ENCODE measurements at places on chromosomes 12 and 14.

GRCh38 chr12:42871816-42872215, 282.3 kb upstream of the PRICKLE1 start:
- DNase-seq: no peak

GRCh38 chr12:84218406-84218805, 694.2 kb downstream of the SLC6A15 start:
- DNase-seq: no peak

GRCh38 chr12:102371165-102371564, 109.2 kb downstream of the IGF1 start:
- no peak for DNase-seq

DNA sequence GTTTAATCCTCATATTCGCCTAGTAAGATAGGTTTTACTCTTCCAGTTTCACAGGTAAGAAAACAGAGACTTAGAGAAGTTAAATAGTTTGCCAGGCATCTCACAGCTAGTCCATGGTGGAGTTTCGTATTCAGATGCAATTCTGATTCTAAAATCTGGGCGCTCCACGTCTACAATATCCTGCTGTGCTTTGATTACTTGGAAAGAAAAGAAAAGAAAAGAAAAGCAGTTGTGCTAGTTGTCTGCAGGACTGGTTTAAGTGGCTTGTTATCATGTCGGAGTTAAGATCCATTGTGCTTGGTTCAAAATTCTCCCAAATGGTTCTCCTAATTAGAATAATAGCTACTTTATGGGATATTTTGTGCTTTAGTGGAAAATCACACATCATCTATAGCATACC, 18.6 kb downstream of the AKAP3 start:
- DNase-seq: no peak
